NCI-H460 (cell line): ENCODE measurements at places on chromosomes 3 and 15.
A peak's percentile ranks its signal among the peaks of the same experiment; 100 is the strongest.

- peak; percentile 26 for DNase-seq
Measured at GRCh38 chr15:66293419-66294156, at the start of gene DIS3L. Gene DIS3L, plus strand, starts transcription at chr15:66293568. Its CDS starts 29 bp downstream, at chr15:66293597.

- DNase-seq = no peak
Measured at GRCh38 chr3:73074781-73075180, 13.3 kb downstream of the EBLN2 start.

DNA sequence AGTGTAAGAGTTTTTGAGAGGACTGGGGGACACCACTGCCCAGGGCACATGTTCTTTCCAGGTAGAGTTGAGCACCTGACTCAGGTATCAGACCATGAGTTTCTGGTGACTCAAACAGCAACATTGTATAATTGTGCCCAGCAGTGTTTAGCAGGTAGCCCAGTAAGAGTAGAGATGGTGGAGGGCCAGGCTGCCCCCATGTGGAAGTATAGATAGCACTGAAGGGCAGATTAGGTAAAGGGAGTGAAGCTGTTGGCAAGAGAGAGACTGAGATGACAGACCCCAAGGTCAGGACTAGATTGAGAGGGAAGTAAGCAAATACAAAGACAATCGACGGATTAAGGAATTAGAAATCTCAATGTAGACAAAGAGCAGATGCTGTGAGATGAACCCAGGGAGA lies 74.6 kb downstream of the TRIM42 start:
- DNase-seq = no peak

- DNase-seq = peak; percentile 15
Measured at GRCh38 chr3:188749010-188749617, 422.7 kb upstream of the TPRG1 start.

- DNase-seq = no peak
Measured at GRCh38 chr3:181726351-181727330, 14.9 kb downstream of the SOX2 start.

DNA sequence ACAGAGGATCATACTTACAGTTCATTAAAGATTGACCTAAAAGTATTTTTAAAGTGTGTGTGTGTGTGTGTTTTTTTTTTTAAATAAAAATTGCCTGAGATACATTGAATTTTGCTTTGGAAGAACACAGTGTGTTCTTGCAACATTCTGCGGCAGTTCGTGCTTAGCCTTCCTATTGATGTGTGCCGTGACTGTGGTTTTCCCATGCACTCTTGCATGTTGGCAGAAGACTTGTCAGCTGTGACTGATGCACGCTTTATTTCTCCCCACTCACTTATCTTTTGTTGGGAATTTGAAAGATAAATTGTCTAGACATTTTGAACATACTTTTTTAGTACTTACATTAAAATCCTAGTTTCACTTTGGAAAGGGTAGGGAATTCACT lies 136.3 kb upstream of the LRRFIP2 start:
- DNase-seq = no peak

GRCh38 chr15:88844749-88845386 lies 41.6 kb downstream of the ACAN start:
- DNase-seq = no peak

GRCh38 chr3:130841357-130841756 lies 52.5 kb upstream of the ATP2C1 start:
- no peak for DNase-seq

DNA sequence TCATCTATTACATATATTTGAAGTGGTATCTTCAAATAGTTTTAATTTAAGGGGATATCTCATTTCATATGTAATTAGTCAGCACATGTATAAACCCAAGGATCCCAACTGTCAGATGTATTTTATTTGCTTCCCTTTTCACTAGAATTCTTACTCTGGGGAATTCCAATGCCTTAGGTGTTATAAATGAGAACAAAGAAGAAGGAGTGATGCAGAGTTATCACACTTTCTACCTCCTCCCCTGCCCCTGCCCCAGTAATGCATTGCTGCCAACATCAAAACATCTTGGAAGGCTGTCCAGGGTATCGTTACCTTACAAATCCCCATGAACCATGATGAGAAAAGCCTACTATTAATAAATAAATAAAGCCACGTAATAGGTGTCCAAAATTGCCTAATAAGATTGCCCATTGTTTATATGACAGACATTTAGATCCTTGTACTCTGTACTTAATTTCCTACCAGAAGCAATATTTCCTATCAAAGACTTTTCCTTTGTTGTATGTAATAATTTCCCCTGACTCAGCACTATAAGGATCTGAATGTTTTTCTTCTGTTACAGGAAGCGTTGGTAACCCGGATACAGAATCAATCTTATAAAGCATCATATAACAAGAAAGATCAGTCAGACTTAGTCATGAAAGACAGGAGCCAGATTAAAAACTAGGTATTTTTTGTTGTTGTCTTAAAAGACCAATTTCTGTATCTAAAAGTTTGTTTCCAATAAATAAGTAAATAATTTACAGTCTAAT lies 38.8 kb downstream of the CBLB start:
- no peak for DNase-seq

GRCh38 chr15:89768071-89768500 lies 8.0 kb upstream of the MESP2 start:
- DNase-seq = no peak

- peak; percentile 50 for DNase-seq
Measured at GRCh38 chr15:64046421-64047153, at the start of gene DAPK2. Gene DAPK2, minus strand, starts transcription at chr15:64046485. Its CDS starts 6,224 bp downstream, at chr15:64040261.

GRCh38 chr3:56837196-56837955 lies 35.6 kb upstream of the ARHGEF3 start:
- no peak for DNase-seq

DNA sequence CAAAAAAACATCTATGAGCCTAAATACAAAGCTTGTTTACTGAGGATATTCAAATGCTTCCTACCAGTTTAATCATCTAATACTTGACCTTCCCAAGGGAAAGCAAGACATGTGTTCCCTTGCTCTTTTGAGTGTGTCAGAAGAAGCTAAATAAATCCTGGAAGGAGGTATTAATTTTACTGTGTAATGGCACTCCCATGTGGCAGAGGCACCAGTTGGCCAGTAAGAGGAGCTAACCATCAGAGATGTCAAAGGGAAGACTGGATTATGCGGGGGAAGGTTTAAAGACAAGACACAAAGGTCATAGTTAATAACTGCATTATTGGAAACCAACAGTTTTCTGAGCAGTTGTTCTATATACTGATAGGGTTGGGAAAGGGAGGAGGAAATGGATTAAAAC lies 125.1 kb downstream of the SUCLG2 start:
- no peak for DNase-seq

- no peak for DNase-seq
Measured at GRCh38 chr3:192514754-192515663, 212.3 kb downstream of the FGF12 start.

DNA sequence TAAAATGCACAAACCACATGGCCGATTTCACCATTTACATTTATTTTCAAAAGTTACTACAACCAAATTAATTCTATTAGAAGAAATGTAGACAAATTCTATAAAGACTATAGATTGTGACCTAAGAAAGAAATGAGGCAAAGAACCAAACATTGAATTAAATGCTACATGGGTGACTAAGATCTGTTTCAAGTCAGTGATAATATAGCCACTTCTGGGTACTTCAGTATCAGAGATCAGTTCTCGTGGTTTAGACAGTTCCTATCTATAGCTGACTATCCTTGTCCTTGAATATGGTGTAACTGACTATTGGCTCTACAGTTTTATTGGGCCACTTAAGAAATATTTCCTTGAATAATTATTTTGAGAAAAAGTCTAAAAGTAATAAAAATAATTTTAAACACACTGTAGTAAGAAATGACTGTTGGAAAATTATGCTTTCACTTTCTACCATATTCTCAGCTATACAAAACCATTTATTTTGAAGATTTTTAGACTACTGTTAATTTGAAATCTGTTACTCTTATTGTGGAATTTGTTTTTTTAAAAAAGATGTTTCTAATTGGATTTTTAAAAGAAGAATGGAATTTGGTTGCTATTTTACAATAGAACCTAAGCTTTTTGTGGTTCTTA lies 14.1 kb downstream of the KCNMB3 start:
- DNase-seq = no peak

DNA sequence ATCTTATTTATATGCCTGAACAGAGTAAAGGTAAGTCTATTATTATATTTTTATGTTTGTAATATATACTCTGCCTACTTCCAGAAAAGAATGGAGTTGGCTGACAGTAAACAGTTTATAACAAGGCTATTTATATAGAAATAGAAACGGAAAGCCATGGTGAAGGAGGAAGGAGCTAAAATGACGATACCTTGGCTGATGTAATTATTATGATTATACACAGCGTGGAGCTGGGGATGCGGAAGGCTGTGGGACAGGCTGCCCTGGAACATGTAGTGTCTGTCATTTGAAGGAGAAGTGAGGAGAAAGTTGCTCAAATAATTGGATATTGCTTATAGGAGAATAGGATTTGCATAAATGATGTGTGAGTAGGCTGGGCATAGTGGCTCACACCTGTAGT lies 37.8 kb downstream of the CEMIP start:
- DNase-seq = no peak

DNA sequence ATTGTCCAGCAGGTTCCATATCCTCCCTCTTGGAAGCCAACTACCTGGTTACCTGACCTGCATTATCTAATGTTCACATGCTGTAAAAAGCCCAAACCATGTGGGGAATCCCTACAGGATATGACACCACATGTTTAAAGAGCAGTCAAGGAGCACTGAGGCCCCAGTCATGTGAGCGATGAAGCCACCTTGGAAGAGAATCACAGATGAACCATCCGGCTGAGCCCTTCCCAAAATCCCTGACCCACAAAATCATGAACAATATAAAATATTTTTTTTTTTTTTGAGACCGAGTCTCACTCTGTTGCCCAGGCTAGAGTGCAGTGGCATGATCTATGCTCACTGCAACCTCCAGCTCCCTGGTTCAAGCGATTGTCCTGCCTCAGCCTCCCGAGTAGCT lies 10.6 kb upstream of the ANKDD1A start:
- no peak for DNase-seq

DNA sequence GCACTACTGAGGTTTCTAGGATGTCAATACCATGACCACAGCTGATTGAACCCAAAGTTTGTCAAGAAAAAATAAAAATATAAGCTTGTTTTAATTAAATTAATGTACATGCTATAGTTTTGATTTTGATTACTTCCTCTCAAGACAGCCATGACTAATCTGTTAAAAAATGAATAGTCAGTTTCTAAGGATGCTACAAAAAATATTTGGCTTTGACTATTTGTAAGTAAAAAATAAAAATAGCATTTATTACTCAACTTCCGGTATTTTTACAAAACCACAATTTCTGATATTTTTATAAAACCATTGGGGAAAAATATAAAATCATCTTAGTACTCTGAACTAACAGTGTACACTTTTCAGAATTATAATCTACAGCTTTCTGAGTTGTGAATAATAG lies 12.1 kb upstream of the TEX9 start:
- no peak for DNase-seq

DNA sequence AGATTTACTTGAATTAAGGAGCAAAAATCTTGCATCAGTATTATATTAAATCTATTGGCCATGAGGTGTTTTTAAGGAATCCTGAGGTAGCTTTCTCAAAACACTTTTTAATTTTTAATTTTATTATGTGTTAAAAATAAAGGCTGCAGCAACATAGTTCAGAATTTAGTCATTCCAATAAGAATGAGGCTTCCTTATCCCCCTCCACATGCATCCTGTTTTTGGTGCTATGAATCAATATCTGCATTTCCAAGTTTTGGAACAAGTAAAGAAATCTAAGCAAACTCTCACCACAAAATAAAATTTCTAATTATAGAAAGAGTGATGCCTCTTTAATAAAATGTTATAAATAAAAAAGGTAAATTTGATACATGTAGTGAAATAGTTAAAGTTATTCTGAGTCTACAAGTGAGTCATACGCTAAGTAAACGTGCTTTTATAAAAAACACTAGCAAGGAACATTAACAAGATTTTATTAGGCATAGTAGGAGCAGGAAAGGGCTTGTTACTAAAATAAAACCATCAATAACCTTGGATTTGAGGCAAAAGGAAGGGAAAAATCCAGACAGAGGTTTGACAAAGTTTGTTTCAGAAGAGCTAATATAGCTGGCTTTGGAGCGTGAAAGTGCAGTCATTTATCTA lies 1218.0 kb downstream of the NSUN3 start:
- DNase-seq = no peak

DNA sequence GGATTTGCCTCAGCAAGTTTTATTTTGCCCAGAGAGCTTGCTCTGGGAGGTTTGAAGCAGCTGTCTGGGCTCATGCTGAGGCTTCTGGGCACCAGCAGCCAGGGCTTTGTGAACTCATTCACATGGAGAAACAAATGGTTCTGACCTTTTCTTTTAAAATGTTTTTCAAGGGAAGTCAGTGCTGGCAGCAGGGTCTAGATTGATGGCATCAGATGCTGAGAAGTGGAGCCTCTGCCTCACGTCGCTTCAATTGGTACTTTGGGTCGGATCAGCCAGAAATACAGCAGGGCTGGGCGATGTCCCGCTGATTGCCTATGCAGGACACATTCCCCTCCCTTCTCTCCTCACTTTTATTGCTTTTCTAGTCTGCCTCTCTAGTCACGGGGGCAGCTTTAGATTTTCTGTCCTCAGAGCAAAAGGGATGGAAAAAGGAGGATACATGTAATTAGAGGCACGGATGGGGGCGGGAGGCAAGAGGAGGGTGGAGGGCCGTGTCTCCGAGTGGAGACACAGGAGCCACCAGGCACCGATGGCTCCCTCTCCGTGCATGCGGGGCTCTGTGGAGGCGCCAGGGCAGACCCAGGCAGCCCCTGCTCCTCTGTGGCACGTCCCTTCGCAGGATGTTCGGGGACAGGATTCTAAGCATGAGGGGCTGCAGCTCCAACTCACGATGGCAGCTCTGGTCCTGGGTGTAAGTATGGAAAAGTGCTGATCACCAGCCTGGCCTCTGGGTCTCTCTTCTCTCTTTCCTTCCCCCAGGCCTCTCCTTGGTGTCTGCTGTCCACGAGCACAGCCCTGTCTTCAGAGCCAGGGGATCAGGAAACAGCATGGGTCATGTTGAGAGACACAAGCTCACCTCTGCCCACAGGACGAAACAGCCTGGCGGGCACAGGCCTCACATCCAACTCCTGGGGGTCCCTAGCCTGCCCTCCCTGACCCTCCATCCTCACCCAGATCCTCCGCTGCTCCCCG lies 116.1 kb downstream of the FAM43A start:
- DNase-seq = no peak

DNA sequence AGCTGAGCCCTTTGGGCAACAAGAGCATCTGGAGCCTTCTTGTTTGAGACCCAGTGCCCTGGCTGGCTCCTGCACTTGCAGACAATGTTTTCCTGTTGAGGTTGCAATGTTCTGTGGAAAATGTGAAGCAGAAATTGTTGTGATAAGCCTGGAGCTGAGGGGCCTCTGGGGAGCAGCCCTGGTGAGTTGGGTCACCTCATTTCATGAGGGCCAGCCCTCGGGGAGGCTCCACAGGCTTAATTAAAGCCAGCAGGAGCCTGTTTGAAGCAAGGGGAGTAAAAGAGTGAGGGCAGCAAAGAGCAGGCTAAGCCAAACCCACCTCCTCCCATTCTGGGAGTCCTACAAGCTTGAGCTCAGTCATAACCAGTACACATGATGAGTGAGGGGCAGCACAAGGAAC lies 154.3 kb downstream of the ALDH1A2 start:
- no peak for DNase-seq
